ENCODE measurements at places on chromosomes 11 and 22.
A peak's percentile ranks its signal among the peaks of the same experiment; 100 is the strongest.

- no peak overlapping the region for H3K27ac ChIP-seq
- H3K4me1 ChIP-seq: peaks cover 24% of the 10 kb centered on the region
- H3K27me3 ChIP-seq: peaks cover 13% of the 10 kb centered on the region
- H3K4me3 ChIP-seq: peak overlapping the region; percentile 63
- H3K36me3 ChIP-seq: peaks cover 14% of the 10 kb centered on the region
These were observed 604 bp downstream of the PUS3 start for GRCh38 chr11:125902277-125902926.

DNA sequence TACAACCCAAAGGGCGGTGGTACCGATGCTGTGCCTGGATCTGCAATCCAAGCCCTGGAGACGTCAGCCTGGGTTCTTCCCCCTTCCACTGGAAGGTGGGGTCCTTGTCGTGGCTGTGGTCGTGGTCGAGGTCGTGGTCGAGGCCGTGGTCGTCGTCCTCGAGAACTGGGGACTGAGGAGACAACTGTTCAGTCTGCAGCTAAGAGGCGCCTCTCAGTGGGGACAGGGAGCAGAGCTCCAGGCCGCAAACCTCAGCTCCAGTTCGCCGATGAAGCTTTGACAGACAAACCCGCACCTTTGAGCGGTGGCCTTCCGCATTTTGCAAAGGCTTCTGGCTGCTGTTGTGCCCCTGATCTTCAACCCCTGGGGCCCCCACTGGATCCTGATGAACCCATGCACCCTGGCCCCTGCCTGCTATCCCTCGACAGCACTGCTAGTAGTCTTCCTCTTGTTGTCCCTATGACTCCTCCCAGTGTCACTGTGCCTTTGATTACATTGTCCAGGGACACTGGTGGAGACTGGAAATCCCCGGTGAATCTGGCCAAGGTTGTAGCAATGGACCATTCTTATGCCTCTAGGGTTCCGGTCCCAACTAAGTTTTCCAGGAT is 1.5 kb downstream of the KDM4F start:
- no peaks in the 10 kb centered on the region for H3K4me1 ChIP-seq
- no peak overlapping the region for H3K4me3 ChIP-seq
- H3K36me3 ChIP-seq: no peaks in the 10 kb centered on the region
- DNase-seq: no peak

- DNase-seq: no peak
- H3K36me3 ChIP-seq: peaks cover 26% of the 10 kb centered on the region
- no peak overlapping the region for H3K4me3 ChIP-seq
- no peaks in the 10 kb centered on the region for H3K27me3 ChIP-seq
- H3K27ac ChIP-seq: no peak overlapping the region
These were observed 34.2 kb downstream of the DNHD1 start for GRCh38 chr11:6531267-6531752.

DNA sequence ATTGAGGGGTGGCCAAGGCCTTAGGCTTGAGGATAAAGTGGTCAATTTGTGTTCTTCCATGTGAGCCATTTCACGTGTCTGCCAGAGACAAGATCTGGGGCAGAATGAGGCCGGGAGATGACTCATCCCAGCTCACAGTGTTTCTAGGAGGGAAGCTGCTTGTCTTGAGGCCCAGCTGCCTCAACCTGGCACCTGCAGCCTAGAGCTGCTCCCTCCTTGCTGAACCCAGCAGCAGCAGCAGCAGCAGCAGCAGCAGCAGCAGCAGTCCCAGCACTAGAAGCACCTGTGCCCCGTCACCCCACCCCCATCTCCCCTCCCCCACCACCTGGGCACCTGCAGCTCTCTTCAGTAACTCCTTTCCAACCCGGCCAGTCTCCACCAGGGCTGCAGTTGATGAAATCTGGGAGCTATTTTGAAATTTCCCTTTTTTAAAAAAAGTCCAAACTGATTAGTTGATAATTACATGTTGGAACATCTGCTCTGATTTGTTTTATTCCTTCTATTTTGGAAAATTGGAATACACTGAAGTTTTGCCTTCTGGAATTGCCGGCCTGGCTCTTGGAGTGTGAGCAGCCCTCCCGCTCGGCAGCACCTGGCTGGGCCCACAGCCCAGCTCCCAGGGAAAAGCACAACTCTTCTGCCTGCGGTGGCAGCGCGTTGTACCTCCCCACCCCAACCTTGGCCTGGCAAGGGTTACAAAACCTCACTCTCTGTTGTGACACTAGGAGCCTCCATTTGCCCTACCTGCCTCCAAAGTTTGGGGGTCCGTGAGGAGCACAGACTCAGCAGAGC is 143.5 kb downstream of the NXPE2 start:
- H3K27me3 ChIP-seq: peaks cover 11% of the 10 kb centered on the region
- no peaks in the 10 kb centered on the region for H3K4me1 ChIP-seq
- no peak overlapping the region for H3K27ac ChIP-seq
- DNase-seq: no peak

DNA sequence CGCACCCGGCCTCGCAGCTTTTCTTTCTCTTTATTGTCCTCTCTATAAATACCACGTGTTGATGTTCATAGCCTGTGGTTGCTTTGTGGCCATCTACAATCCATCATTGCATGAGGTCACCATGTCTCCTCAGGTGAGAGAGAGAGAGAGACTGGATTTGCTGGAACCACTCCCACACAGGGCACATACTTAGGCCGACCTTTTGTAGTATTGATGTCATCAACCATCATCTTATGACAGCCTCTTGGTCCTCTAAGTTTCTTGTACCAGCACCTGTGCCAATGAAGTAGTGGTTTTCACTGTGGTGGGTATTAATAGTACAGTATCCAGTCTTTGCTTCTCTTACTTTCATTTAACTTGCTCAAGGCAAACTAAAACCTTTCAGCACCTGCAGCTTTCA is 22.8 kb upstream of the P2RY6 start:
- H3K4me1 ChIP-seq: peaks cover 3% of the 10 kb centered on the region
- no peaks in the 10 kb centered on the region for H3K27me3 ChIP-seq
- H3K36me3 ChIP-seq: no peaks in the 10 kb centered on the region
- H3K4me3 ChIP-seq: no peak overlapping the region
- no peak for DNase-seq

DNA sequence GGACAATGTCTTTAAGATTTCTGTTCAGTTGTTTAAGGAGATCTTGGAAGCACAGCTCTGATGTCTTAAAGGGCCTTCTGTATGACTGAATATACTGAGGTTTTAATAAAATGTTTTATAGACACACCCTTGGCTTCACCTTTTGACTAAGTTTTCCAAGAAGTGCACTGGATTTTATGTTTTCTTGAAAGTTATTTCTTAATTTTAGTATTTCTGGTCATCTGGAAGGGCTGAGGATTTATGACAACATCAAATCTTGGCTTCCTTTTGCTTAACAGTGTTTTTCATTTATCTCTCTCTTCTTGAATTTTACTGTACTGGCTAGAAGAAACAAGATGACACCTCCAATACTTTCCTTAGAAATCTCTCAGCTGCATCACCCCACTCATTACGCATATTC is 2423.4 kb downstream of the LRRC4C start:
- no peaks in the 10 kb centered on the region for H3K27me3 ChIP-seq
- H3K27ac ChIP-seq: no peak overlapping the region
- H3K4me3 ChIP-seq: no peak overlapping the region
- H3K4me1 ChIP-seq: no peaks in the 10 kb centered on the region
- H3K36me3 ChIP-seq: no peaks in the 10 kb centered on the region

DNA sequence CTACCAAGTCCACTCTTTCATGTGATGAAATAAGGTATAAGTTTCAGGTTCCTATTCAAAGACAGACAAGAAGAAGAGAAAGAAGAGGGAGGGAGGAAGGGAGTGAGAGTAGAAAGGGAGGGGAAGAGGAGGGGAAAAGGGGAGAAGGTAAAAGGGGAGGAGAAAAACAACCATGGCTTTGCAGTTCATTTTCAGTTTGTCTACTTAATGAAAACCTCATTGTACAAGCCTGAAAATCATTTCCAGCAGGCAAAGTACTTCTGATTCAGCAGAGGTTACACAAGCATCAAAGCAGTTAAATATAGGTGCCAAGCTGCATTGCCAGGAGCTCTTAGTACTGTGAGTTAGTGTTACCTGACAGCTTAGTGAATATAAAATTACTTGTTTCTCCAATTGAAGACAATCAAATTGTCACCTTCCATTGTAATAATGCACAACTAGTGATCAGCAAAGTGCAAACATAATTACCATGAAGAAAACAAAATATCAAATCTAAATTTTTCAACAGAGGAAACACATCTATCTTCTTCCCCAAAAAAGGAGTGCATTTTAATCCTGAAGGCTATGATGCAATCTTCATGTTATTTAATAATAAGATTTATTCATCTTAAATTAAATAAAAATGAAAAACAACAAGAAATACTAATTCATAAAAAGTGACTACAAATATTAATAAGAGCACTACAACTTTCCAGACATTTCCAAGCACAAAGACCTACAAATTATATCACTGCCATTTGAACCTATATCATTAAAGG is 8.2 kb downstream of the SOX6 start:
- DNase-seq: no peak
- H3K27ac ChIP-seq: no peak overlapping the region
- H3K4me1 ChIP-seq: peaks cover 12% of the 10 kb centered on the region
- no peak overlapping the region for H3K4me3 ChIP-seq

- peak within 1 kb of the TSS; percentile 72 for H3K4me3 ChIP-seq
- no peaks in the 10 kb centered on the region for H3K27me3 ChIP-seq
- no peaks in the 10 kb centered on the region for H3K36me3 ChIP-seq
- no peaks in the 10 kb centered on the region for H3K4me1 ChIP-seq
- peak within 1 kb of the TSS; percentile 10 for H3K27ac ChIP-seq
These were observed at the start of gene PRSS23 for GRCh38 chr11:86800076-86800959. PRSS23 (plus strand) TSS chr11:86800542; CDS start chr11:86807644, 7,102 bp downstream.

- peaks cover 76% of the 10 kb centered on the region for H3K36me3 ChIP-seq
- H3K4me3 ChIP-seq: no peak overlapping the region
- H3K27me3 ChIP-seq: no peaks in the 10 kb centered on the region
- peaks cover 7% of the 10 kb centered on the region for H3K4me1 ChIP-seq
- no peak overlapping the region for H3K27ac ChIP-seq
These were observed 52.2 kb downstream of the BIRC2 start for GRCh38 chr11:102399189-102399588.

- no peak overlapping the region for H3K4me3 ChIP-seq
- H3K27me3 ChIP-seq: no peaks in the 10 kb centered on the region
- H3K36me3 ChIP-seq: peaks cover 56% of the 10 kb centered on the region
- peak overlapping the region; percentile 17 for H3K27ac ChIP-seq
These were observed 12.9 kb downstream of the TCP11L1 start for GRCh38 chr11:33052231-33052630.

- no peak for DNase-seq
- no peaks in the 10 kb centered on the region for H3K4me1 ChIP-seq
- peak overlapping the region; percentile 82 for H3K27ac ChIP-seq
- no peaks in the 10 kb centered on the region for H3K27me3 ChIP-seq
These were observed 11.0 kb downstream of the BCO2 start for GRCh38 chr11:112186304-112186703.

- H3K36me3 ChIP-seq: no peaks in the 10 kb centered on the region
- H3K4me1 ChIP-seq: no peaks in the 10 kb centered on the region
- DNase-seq: peak; percentile 8
- H3K27ac ChIP-seq: no peak overlapping the region
- H3K27me3 ChIP-seq: no peaks in the 10 kb centered on the region
These were observed 134.3 kb downstream of the BUD13 start for GRCh38 chr11:116638463-116638862.

DNA sequence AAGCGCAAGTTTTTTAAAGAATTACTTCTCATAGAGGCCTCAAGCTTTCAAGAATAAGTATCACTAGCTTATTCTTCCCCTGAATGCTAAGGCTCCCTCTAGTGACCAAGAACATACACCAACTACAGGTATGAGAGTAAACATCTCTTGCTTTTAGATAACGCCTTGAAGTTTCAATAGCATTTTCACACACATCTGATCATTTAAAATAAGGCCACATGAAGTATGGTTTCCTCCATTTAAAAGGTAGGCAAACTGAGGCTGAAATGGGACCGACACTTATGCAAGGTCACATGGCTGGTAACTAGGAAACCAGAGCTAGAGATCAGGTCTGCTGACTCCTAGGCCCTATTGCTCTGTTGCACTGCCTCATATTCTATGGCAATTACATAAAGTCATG is 66.5 kb downstream of the CCDC34 start:
- H3K4me1 ChIP-seq: peaks cover 3% of the 10 kb centered on the region
- H3K27ac ChIP-seq: no peak overlapping the region
- H3K36me3 ChIP-seq: no peaks in the 10 kb centered on the region
- DNase-seq: no peak
